ENCODE measurements at places on chromosomes 3 and 15.
A peak's percentile ranks its signal among the peaks of the same experiment; 100 is the strongest.

GRCh38 chr3:5016211-5017161 lies 37.2 kb downstream of the BHLHE40 start:
- peak; percentile 90 for DNase-seq

GRCh38 chr3:198070871-198071270 lies 110.9 kb downstream of the LMLN start:
- no peak for DNase-seq

DNA sequence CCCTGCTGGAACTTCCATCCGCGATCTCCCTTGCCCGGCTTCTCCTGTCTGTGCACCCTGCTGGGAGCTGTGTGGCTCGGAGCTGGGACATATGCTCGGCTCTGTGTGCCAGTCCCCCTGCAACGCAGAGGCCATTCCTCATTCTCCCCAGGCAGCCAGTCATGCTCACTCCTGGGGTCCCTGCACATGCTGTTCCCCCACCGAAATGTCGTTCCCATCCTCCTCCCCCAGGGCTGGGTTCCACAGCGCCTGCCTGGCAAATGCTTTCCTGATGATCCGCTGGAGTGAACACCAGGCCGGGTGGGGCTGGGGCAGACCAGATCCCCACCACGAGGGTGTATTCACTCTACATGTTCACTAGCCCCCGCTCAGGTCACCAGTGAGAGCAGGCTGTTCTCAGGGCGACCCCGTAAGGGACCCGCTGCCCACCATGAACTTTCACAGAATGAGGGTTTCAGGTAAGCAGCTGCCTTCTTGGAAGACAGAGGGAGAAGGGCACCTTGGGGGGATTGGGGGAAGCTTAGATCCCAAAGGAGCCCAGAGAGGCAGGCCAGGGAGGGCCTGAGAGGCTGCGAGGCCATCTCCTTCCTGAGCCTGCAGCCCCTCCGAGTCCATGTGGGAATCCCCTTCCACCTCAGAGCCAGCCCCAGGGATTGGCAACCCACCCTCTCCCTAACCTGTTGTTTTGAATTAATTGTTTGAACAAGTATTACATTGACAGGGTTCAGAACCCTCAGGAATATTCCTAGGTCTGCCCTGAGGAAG lies 88.7 kb upstream of the IQSEC1 start:
- no peak for DNase-seq

GRCh38 chr3:149971403-149972075 lies 844 bp upstream of the PFN2 start:
- DNase-seq = no peak

DNA sequence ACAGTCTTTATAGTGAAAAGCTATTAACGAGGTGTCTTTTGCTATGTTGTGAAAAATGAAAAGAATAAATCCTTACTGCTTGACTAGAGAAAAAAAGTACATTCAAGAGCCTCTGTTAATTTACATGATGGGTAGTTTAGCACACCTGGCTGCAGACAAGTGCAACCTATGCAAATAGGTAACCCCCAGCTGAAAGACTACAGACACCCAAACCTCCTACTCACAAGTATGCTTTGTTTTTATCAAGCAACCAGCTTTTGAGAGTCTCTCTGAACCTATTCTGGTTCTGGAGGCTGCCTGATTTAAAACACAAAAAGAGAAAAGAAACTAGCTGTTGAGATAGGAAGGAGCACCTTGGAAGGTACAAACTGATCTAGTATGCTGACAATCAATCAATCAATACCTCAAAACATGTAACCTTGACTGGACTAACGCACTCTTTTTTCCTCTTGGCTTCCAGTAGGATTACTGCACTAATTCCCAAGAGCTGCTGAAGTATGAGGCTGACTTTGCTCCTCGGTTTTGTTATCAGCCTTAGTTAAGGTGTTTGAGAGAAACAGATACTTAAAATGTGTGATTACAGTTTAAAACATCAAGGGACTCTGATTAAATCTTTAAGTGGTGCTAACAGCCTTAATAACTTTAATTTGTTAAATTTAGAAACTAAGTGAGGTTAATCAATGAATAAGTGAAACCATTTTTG lies 63.6 kb downstream of the OSBPL10 start:
- DNase-seq = no peak

DNA sequence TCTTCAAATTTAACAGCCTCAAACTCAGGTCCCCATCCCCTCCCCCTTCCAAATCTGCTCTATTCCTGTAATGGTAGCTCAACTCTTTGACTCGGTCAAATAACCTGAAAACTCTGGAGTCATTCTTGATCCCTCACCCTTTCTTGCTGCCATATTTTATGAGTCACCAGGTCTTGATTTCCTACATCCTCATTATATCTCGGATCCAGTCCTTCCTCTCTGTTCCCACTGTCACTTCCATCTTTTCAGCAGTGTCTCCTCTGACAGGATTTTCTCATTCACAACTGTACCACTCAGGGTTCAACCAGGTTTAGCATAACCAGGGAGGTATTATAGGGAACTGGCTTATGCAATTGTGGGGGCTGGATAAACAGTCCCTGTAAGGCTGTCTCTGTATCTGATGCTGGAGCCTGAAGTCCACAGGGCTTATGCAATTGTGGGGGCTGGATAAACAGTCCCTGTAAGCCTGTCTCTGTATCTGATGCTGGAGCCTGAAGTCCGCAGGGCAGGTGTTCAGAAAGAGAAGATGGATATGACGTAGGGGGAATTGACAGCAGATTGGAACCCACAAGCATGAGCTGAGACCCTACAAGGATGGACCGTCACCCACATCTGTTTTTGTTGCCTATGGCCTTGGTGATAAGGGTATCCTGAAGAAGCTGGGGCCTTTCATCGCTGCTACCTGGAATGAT lies 9.1 kb upstream of the FETUB start:
- no peak for DNase-seq

GRCh38 chr15:83206526-83207008 lies 1.1 kb downstream of the HDGFL3 start:
- peak; percentile 31 for DNase-seq

GRCh38 chr3:110808630-110809029 lies 263.0 kb upstream of the NECTIN3 start:
- DNase-seq = no peak

DNA sequence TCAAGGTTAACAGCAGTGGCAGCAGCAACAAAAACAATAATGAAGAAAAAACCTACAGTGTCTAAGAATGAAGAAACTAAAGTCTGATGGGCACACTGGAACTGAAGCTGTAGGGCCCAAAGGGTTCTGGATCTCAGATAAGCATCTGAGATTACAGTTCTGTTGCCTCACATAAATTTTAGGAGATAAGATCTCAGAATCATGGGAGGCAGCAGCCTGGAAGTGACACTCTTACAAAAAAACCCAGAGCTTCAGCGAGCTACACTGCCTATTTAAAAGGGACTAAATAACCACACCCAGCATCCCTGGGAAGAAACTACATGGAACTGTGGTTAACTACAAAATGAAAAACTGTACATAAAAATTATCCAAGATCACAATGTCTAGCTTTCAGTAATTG lies 61.2 kb downstream of the PLD1 start:
- no peak for DNase-seq

DNA sequence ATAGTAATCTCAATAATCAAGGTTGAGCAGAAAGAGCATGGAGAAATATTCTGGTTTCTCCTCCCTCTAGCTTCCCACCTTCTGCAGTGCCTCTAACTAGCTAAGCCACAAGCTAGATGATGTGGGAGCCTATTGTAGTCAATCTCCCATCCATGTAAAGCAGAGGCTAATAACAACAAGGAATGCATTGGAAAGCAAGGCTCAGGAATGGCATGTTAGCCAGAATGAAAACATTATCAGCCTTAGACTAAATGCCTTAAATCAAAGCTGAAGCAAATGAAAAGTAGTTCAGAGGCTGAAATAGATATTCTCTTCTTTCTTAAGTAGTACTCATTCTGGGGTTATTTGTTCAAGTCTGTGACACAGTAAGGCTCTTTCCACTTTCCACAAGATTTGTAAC lies 350.3 kb upstream of the DPPA4 start:
- no peak for DNase-seq

DNA sequence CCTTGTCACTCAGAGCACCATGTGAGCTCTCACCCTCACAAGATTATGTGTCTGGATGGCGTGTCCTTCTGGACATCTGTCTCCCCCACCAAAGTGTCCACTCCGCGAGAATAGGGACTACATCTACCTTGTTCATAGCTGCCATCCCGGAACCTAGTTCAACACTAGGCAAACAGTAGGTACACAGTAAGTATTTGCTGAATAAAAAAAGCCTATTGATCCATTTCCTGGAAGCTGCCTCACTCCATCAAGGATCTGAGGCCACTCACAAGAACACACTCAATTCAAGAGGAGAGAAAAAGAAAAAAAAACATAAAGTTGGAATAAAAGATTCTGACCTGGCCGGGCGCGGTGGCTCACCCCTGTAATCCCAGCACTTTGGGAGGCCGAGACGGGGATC lies 11.2 kb upstream of the ALAS1 start:
- DNase-seq = no peak

DNA sequence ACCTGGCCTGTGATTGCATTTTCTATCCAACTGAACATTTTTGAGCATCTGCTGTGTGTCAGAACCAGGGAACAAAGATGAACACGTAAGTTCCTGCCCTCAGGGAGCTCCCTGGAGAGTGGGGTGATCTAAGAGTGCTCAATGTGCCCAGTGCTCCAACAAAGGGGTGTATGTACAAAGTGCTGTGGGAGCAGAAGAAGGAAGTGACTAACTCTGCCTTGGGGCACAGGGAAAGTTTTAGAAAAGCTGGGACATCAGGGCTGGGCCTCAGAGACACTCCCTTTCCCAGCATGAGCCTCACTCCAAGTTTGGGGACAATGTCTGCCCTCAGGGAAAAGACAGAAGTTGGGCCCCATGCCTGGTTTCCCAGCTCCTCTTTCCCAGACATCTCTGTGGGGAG lies 27.6 kb upstream of the BNC1 start:
- no peak for DNase-seq

DNA sequence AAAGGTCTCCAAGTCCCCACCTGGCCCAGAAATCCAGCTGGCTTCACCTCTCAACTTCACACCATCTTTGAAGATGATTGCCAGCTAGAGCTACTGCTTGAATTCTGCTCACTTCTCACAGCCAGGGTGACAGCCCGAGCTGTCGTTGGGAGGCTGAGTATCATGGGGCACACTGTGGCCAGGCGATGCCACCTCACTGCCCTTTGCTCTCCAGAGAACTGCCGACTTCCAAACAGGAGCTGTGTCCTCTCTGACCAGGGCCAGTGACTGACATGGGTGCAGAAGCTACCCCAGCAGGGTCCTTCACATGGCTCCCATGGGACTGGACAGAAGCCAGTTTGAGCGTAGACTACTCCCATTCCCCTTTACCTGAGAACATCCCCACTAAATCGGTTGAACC lies 254.0 kb downstream of the GABRB3 start:
- no peak for DNase-seq

- no peak for DNase-seq
These were observed 202.4 kb upstream of the GADL1 start for GRCh38 chr3:31096661-31097395.

- peak; percentile 60 for DNase-seq
These were observed 1.6 kb downstream of the SPRED1 start for GRCh38 chr15:38254051-38254883.

DNA sequence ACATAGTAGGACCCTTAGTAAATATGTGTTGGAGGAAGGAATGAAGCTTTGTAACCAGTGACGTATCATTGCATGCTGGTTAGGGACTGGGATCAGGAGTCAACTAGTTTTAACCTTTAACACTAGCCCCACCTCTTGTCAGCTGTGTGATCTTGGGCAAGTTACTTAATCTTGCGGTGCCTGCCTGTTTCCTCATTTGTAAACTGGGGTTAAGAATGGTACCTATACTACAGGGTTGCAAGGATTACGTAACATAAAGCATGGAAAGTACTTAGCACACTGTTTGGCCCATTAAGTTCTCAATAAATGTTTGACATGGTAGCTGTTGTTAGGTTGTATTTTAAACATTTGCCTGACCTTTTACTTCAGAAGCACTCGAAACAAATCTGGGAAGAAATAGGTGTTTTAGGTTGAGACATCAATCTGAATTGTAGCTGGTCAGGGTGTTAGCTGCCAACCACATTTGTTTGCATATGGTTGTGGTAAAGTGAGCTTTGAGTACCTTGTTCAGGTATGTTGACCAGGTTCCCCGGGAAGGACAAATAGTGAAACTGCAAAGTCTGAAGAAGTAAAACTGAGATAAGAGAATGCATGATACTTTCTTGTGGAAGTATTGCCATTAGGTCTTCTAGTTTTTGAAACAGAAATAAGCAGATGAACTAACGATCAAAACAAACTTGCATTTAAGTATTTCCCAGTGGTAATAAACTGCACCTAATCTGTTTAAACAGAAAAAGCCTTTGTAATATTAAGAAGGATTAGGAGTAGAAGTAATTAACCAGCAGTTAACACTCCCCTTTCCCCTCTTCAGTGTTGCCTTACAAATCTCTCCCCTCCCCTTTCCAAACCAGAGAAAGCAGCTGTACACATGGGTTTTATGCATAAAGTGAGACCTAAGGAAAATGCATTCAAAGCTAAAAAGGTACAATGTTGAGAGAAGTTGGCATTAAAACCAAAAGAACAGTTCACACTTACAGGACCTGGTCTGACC lies 25.8 kb upstream of the SCAANT1 start:
- no peak for DNase-seq

- DNase-seq = no peak
These were observed at the start of gene TIGIT for GRCh38 chr3:114293838-114294535. TIGIT (plus strand) TSS chr3:114294028; CDS start chr3:114294062, 34 bp downstream.

DNA sequence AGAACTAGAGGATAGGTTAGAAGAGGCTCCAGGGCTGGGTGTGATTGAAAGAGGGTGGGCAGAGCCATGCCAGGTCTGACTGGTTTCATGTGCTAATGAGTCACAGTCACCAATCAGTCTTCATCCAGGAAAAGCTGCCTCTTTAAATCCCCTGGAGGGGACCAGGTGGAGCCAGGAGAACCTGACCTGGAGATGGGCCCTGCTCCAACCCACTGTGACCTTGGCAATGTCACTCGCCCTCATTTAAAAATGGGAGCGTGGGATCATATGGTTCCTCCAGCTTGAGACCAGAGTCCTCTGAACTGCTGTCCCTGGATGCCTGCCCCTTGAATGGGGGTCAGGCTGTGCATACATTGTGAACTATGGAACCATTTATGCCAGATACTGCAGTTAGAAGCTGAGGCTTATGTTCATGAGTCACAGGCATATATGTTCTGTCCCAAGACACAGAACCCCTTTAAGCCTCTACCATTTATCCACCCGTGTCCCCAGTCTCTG lies 23.0 kb downstream of the HES1 start:
- DNase-seq = no peak

DNA sequence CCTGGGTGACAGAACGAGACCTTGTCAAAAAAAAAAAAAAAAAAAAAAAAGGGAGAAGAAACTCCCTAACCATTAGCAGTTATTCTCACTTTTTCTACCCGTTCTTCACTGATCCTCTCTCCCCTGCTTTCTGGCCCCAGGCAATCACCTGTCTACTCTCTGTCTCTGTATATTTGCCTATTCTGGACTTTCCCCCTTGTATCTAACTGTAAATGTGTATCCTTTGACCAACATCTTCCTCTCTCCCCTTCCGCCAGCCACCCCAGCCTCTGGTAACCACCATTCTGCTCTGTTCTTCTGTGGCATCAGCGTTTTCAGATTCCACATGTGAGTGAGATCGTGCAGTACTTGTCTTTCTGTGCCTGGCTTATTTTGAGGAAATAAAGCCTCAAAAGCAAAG lies 6.9 kb downstream of the CYFIP1 start:
- no peak for DNase-seq

All from A549 (cell line).